ENCODE measurements at places on chromosomes 3 and 15.

DNA sequence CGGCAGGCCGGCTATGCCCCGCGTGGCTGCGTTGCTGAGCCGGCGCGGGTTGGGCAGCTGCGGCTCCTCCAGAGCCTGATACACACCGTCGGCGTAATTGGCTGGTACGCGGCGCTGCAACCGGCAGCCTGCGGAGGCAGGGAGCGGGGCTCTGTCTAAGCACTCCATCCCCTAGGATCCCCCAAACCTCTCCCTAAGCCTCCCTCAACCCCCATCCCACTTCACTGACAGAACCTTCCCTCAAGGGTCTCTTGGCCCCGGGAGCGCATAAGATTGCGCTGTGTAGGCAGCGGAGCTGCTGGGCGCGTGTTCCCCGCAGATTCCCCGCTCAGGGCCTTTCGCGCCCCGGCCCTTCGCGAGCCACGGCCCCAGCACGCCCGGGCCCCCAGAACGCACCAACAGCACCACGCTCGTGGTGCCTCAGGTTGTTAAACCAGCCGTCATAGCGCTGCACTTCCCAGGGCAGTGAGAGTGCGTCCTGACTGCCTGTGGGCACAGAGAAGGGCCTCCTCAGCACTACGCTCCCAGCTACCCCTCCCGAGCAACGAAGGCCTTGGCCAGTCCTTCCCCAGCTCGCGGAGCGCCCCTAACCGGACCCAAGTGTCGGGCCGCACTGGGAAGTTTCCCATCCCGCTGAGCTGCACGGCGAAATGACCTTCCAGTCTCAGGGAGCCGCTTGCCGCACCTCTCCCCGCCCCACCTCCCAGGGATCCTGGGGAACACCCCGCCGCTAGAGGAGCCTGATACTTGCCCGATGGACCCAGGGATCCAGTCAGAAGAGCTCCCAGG, 1.2 kb downstream of the DUOX2 start:
- DNase-seq, result no peak

DNA sequence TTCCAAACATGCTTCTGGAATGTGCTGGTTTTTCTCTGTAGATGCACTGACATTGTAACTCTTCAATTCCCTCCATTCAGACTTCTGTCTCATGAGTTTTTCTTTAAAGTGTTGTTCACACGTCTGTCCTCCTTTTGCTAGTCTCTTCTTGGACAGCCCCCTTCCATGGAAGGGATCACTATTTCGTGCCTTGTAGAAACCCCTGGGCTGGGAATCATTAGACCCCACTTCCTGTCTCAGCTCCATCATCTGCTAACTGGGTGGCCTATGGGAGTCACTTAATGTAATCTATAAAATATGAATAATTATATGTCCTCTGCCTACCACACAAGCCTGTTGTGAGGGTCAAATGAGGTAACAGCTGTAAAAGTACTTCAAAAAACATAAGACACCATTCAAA, 110.6 kb downstream of the THSD4 start:
- DNase-seq, result no peak

GRCh38 chr3:117192888-117193287, 483.3 kb downstream of the TUSC7 start:
- DNase-seq, result no peak

- no peak for DNase-seq
Observed at GRCh38 chr3:291646-292436, 95.3 kb downstream of the CHL1 start.

DNA sequence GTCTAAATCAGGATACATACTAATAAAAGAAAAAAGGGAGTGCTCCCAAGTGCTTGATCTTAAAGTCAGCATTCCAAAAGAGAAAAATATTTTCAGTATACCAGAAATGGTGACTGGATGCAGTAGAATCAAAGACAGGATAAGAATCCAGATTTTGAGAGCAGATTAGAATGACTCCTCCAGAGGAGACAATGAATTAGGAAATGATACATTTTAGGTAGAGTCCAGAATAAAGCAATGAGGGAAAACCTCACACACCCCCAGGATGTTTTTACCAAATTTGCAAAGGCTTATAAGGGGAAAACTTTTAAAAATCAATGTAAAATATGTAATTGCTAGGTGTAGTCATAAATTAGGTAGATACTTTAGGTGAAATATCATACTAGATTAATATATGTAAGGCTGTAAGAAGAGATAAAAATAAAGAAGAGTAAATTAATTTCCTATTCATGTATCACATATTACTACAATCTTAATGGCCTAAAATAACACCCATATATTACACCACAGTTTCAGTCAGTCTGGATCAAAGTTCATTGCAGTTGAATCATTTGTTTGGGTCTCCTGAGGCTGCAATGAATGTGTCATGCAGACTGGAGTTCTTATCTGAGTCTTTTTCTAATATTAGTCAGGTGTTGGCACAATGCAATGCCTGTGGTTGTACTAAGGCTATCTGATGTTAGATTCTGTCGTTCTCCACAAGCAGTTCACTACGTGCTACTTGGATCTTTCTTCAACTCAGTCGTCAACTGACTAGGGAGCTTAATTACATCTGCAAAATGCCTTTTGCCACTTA, 547.8 kb upstream of the EPHA6 start:
- no peak for DNase-seq

DNA sequence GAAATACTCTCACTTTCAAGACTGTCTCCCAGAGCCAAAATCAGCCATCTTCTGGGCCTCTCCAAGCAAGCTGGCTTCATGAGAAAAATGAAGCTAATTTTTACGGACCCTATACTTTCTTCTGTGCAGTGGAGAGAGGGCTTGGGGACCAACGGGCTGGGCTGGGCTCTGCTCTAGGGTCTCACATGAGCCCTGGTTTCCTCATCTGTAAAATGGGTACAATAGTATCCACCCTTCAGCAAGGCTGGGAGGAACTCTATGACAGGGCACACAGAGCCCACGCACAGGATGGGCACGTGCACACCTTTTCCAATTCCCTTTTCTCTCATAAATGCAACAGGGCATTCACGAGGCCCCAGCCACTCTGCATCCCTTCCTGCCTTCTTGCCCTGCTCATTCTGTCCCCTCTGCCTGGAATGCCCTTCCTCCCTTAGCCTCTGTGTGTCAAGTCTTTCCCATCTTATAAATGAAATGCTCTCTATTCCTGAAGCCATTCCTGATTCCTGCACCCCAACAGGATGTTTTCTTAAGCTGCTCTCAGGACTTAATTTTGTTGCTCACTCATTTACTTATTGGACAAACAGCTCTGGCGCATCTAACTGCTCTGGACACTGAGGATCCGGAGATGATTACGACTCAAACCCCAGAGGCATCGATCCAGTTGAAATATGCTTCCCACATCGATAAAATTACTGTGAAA, 32.9 kb upstream of the SEC13 start:
- DNase-seq, result no peak

DNA sequence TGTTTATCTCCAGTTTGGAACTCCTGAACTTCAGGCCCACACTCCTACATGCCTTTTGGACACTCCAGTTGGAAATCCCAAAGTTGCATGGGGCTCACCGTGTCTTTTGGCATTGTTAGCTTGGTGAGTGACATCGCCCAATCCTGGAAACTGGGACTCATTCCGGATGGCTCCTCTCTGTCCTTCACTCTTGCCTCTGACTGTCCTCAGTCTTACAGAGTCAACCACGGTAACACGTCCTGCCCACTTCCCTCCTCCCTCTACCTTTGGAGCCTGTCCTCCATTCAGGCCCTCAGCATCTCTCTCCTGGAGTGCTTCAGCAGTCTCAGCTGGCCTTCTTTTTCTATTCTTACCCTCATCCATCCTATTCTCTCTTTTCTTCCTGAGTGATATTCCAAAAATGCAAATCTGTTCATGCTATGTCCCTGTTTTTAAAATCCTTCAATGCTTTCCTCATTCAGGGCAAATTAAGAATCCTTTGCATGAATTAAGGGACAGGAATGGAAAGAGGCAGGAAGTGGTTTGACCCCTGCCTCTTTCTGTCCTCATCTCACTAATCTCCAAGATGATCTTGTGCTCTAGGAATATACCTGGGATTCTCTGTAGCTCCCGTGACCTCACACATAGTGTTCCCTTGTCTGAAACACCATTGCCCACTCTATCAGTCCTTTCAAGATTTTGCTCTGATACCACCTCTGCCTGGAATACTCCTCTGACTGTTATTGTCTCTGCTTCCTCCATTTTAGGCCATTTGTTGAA, 42.5 kb downstream of the LPP start:
- DNase-seq, result no peak

- DNase-seq, result no peak
Observed at GRCh38 chr3:124519591-124520194, 210.6 kb upstream of the UMPS start.

- DNase-seq, result peak; percentile 7
Observed at GRCh38 chr3:99867594-99868310, 50.1 kb downstream of the CMSS1 start.

GRCh38 chr3:195855471-195856409, 44.0 kb upstream of the MUC4 start:
- DNase-seq, result no peak

GRCh38 chr3:157718800-157719199, 215.6 kb upstream of the VEPH1 start:
- DNase-seq, result no peak

DNA sequence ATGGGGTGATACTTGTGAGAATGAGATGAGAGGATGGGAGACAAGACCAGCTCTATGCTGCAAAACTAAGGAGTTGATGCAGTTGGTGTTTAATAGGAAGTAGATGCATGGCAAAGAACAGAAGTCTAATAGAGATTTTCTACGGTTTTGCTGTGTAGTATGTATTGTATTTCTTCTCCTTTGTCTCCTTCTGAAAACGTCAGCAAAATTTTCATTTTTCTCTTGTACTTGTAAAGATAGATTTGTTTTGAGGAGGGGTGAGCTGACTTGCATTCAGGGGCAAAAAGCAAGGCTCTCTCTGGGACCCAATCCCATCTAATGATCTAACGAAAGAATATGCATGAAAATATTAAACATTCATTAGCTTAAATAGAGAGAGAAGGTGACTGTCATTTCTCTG, 94.6 kb upstream of the NANOGP8 start:
- no peak for DNase-seq

- no peak for DNase-seq
Observed at GRCh38 chr3:189040656-189041335, 131.0 kb upstream of the TPRG1 start.

GRCh38 chr3:141811348-141811747, 48.1 kb downstream of the GRK7 start:
- DNase-seq, result no peak

DNA sequence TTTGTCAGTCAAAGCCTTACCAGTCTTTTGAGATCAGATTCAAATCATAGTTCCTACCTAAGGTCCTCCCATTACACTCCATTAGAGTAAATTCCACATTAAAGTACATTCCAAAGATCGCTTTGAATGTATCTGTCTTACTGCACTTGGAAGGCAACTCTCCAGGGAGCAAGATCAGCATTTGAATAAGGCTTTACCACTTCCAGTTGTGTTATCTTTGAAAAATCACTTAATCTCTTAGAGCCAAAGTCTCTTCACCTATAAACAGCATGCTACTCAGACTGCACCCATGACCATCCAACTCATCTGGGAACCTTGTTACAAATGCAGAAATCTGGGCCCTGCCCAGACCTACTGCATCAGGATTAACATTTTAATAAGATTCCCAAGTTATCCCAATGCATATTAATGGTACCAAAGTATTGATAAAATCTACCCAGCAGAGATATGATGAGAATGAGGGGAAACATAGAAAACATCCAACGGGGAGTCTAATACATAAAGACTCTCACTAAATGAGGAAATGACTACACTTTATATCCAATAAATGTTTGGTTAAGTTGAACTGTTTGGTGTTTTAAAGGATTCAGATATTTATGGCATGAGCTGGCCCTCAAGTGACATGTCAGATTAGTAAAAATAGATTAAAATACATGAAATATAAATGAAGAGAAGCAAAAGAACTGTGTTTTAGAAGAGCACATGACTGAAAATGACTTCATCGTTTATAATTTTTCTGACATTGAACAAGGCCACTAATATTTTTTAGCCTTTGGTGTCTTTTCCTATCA, 75.9 kb downstream of the TNIK start:
- DNase-seq, result no peak

- DNase-seq, result no peak
Observed at GRCh38 chr3:133843634-133844033, 38.0 kb downstream of the SRPRB start.

DNA sequence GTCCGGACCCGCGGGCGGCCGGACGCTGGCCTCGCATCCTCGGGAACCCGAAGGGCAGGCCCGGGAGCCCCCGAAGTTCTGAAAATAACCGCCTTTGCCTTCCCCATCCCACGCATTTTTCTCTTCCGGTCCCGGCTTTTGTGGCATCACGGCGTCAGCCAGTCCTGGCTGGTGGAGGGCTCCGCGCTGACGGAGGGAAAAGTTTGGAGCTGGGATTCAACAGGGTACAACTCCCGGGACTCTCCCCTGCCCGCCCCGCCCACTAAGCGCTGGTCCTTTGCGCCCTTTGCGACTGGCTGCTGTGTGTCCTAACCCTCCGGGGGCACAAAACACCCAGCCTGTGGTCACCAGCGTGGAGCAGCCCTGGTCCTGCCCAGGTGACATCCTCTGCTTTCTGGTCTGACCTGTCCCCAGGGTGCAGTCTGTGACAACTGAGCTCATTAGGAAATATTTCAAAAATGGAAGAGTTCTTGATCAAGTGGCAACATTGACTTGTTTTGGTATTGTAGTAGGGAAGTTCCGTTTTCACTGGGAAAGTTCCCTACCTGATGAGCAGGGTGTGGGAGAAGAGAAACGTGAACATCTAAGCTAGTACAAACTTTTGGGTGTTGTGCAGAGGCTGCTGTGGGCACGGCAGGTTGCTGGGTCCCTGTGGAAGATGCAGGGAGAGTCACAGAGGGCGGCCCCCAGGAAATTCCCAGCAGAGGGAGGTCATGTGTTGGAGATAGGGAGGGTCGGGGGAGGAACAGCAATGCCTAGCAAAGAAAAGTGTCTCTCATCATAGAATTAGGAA, 775 bp downstream of the ARNT2 start:
- DNase-seq, result peak; percentile 13

- DNase-seq, result no peak
Observed at GRCh38 chr3:155859859-155860258, 5.6 kb upstream of the SLC33A1 start.

DNA sequence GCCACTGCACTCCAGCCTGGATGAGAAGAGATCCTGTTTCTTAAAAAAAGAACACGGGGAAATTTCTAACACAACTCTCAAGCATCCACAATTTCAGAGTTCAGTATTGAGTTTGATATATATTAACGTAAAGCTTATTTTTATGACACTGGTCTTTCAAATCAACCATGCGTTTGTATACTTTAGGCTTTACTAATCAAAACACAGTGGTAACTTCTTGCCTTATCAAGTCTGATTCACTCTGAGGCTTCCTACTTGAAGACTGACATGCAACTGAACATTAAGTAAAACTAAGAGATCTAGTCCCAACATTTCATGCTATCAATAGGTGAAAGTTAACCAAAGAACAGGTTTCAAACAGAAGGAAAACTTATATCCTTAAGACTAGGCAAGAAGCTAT, 46.7 kb downstream of the PRTG start:
- no peak for DNase-seq

- DNase-seq, result no peak
Observed at GRCh38 chr3:26236531-26236930, 386.0 kb upstream of the LRRC3B start.

GRCh38 chr3:58646503-58646902, 20.1 kb downstream of the FAM3D start:
- DNase-seq, result no peak

- DNase-seq, result no peak
Observed at GRCh38 chr15:67358812-67359211, 104.2 kb downstream of the IQCH start.
